Stimulated activated CD8-positive, alpha-beta memory T cell treated with anti-CD3 and anti-CD28 coated beads, Interleukin-4, amount 100 ng/mL, for 1 hour (primary cell): ENCODE measurements at places on chromosomes 5 and 9.

- DNase-seq: no peak
Observed at GRCh38 chr9:120698766-120699165, 15.5 kb downstream of the MEGF9 start.

DNA sequence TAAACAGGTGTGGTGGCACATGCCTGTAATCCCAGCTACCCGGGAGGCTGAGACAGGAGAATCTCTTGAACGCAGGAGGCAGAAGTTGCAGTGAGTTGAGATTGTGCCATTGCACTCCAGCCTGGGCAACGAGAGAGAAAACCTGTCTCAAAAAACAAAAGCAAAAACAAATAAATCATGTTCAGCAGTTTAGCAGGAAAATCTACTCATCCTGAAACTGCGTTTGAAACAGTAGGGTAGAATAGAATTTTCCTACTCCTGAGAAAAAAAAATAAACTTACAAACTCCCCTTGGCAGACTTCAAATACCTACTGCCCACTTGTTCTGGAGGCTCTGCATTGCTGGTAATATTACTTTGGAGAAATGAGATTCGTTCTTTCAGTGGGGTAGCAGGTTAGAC, 367.7 kb downstream of the GADD45G start:
- no peak for DNase-seq

- no peak for DNase-seq
Observed at GRCh38 chr5:93612855-93613243, 29.8 kb downstream of the NR2F1 start.

DNA sequence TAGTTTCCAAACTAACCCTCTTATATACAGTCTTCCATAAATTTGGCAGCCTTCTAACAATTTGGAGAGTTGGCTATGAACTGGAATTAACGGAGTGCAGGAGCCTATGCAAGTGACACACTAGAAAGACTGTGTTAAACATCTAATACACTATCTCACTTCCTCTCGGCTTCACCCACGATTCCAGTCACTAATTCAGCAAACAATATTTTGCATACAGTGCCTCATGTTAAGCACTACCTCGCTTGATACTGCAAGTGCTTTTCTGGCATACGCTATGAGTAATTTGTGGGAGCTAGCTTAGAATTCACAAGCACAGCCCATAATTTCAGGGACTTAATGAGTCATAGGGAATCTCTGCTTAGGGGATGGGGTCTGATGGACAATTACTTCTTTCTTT, 102.5 kb downstream of the ST8SIA4 start:
- no peak for DNase-seq

DNA sequence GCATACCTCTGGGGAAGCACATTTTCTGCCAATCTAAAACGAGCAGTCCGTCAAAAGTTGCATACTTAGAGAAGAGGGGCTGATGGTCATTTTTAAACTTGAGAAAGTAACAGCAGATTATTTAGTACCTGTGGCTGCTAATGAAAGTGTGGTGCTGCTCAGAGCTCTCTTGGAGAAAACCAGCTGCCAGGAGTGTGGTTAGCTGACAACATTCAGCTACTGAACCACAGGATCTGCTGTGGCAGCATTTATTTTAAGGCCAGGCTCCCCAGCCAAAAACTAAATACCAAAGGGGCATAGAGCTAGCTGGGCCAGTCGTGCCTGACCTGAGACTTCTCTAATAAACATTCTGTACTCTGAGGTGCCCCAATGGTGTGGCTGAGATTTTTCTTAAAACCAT, 203.6 kb downstream of the EDIL3 start:
- DNase-seq: no peak

DNA sequence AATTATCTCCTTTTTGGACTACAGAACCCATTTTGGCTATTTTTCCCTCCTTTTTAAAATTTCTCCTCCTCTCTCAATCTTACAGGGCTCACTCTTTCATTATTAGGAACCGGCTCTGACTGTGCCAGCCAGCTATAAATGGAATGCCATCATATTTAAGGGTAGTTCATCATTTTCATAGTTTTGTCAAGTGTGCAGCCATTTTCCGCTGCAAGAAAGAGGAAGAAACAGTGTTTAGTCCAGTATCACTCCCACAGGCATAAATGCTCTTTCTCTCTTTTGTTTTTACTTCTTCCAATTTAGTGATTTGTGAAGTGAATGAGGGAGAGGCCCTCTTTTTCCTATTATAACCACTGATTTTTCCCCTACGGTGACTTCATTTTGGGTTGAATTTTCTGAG, 290.0 kb downstream of the NR3C1 start:
- DNase-seq: no peak

- no peak for DNase-seq
Observed at GRCh38 chr9:78213712-78214111, 22.2 kb upstream of the CEP78 start.

GRCh38 chr5:90868799-90869198, 310.2 kb downstream of the ADGRV1 start:
- no peak for DNase-seq

DNA sequence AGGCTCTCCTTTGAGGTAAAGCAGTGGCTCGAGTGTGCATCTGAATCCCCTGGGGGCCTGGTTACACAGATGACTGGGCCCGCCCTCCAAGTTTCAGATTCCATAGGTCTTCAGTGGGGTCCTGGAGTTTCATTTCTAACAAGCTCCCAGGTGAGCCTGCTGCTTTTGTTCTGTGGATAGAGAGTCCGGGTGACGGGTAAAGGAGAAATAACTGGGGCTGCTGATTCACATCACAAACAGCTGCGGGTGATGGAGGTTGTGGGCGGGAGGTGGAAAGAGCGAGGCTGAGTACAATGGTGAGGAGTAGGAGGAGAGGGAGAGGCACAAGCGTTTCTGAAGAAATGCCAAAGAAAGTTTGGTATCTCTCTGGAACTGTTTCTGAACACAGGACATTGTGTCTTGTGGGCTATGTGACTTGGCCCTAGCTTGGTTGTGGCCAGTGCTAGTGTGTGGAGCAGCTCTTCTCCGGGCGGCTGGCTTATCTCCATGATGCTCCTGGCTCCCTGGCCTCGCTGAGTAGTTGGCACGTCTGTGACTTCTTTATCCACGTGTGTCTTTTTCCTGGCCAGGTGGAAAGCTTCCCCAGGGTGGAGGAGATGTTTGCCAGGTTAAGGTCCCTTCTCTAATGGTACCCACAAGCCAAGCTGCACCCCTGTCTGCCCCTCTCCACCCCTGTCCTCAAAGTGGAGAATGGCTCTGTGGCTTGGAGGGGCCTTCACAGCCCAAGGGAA, 61.7 kb downstream of the HSPA4 start:
- no peak for DNase-seq

DNA sequence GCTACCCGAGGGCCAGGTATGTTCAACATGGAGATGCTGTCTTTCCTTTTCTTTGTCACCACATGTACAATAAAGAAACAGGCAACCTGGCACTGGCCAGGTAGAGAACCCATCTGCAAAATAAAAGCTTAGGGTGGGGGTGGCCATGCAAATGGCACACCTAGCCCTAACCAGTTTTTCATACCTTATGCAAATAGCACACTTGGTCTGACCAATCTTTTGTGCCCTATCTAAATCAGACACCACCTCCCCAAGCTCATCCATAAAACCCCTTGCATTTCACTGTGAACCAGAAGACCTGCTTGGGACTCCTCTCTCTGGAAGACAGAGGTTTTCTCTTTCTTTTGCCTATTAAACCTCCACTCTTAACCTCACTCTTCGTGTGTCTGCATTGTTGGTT, 33.9 kb downstream of the JAKMIP2 start:
- no peak for DNase-seq

- DNase-seq: no peak
Observed at GRCh38 chr9:98864281-98865174, 57.1 kb downstream of the GALNT12 start.

DNA sequence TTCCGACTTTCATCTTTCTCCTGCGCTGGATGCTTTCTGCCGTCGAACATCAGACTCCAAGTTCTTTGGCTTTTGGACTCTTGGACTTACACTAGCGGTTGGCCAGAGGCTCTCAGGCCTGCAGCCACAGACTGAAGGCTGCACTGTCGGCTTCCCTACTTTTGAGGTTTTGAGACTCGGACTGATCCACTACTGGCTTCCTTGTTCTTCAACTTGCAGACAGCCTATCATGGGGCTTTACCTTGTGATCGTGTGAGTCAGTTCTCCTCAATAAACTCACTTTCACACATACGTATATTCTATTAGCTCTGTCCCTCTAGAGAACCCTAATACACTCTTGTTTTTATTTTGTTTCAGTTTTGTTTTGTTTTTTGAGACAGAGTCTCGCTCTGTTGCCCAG, 10.3 kb downstream of the FKBP15 start:
- DNase-seq: no peak

DNA sequence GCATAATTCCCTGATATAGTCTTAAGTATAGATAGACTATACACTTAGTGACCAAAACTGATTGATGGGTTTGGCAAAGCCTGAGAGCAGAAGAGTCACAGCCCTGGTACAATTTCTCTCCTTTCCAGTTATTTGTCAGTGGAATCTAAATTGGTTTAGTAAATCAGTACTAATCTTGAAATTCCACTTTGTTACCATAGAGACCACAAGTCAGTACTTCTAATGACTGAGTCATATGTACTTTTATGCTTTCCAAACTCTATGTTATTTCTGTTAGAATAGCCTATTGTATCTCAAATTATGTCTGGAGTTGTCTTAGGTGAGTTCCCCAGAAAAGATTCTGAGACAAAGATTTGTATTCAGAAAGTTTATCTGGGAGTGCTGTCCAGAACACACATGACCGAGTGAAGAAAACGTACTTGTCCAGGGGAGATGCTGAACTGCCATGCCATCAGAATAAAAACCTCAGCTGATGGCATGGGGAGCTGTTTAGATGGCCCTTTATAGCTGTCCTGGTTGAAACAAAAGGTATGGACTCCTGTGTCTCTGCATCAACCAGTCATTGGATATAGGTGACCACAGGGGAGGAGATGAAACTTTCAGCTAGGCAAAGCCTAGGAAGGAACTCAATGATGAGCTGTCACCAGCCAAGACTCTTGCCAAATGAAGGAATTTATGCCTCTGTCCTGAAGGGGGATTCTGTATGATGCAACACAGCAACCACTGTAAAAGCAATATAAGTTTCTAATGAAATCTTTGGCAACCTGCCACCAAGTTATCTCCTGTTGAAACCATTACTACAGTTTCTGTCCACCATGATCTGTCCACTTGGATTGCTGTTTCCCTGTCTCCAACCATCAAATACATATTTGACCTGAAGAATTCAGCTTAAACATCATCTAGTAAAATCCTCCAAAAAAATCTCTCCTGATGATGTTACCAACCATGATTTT, 18.0 kb upstream of the SMC2 start:
- DNase-seq: no peak

GRCh38 chr5:132089363-132089762, 15.8 kb downstream of the CSF2 start:
- DNase-seq: no peak

DNA sequence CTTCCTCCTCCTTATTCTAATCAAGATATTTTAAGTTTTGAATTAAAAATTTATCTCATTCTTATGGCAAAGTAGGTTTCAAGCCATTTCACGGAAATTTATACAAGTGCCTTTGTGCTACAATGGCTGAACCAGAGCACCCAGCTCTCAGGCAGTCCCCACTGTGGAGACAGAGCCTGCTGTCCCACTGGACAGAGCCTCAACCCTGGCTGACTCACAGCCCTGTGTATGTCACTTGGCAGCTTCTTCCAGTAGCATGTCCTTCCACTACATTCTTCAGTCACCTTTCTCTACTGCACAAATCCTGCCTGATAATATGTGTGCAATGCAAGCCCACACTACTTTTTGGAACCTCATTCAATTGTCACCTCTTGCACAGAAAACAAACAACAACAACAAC, 253.1 kb downstream of the PDE4D start:
- DNase-seq: no peak

- DNase-seq: no peak
Observed at GRCh38 chr5:115895821-115896220, 54.1 kb downstream of the AP3S1 start.

DNA sequence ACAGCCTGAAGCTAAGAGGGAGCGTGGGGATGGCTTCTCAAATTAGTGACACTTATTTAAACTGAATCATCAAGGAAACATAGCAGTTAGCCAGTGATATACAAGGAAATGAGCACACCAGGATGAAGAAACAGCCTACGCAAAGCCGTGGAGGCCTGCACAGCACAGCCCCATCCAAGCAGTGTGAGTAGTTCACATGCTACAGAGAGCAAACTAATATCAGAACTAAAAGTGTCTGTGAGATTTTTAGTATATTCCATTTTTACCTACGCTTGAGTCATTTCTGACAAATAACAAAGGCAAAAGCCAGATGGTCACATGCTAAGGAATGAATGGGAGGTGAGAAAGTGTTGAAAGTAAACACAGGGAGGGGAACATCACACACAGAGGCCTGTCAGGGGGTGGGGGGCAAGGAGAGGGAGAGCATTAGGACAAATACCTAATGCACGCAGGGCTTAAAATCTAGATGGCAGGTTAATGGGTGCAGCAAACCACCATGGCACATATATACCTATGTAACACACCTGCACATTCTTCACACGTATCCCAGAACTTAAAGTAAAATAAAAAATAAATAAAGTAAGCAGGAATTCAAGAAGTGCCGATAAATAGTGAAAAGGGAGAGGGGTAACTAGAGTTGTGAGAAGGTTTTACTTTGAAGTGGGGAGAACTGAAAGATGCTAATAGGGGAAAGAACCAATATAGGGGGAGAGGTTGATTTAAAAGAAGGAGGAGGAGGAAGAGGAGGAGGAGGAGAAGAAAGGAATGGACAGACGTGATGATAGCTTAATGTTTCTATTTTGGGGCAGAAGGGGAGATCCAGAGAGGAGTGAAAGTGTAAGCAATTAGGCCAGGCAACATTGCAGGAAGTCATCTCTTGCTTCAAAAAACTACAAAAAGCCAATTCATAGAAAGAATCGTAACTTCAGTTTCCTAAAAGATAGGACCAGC, 100.9 kb upstream of the PTGER4 start:
- no peak for DNase-seq

DNA sequence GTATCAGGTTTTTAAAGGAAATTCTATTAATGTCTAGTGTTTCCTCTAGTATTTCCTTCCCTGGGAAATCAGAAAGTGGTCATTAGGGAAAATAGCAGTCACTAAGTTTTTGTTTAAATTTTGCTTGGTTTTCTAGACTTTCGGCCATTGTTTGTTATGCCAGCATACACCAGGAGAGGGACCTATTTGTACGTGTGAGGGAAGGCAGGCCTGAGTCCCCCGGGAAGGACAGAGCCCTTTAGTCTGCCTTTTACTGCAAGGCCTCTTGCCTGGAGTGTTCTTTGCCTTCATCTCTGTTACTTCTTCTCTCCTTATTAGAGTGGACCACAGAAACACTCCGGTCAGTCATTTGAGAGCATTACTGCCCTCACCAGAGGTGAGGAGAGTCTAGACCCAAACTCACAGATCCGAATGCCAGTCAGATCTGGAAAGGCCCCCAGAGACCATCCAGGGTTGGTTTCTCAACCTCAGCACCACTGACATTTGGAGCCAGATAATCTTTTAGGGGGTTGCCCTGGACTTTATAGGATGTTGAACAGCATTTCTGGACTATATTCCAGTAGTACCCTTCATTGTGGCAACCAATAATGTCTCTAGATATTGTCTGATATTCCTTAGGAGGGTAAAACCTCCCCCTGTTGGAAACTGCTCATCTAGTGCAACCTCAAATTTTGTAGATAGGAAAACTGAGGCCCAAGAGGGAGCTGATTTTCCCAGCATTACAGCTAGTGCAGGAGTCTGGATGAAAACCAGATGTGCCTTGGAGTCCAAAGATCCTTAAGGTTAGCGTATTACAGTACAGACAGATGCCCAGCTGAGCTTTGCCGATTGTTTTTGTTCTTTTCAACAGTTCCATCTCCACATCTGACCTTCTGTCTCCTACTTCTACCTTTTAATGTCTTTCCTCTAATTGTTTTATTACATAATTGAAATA, 93.0 kb upstream of the NIPAL4 start:
- no peak for DNase-seq

GRCh38 chr5:162444129-162444762, 376.7 kb downstream of the GABRG2 start:
- no peak for DNase-seq
